ENCODE measurements at places on chromosomes 16 and 17.

GRCh38 chr17:83106913-83107655, 27.7 kb downstream of the METRNL start:
- DNase-seq: no peak

DNA sequence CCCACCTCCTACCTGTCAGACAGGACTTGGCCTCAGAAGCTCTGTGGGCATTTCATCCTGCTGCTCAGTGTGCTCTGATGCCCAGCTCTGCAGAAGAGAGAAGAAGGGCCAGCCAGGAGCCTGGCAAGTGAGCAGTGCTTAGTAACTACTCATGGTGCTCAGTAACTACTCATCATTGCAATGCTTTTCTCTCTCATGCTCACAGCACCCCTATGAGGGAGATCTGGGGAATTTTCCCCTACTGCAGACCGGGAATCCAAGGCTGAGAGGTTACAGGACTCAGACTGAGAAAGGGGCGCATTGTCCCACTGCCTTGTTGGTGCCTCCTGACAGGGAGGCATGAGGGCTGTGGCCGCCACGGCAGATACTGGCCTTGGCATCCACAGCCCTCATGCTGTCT, 261.1 kb downstream of the C16orf95 start:
- DNase-seq: no peak

GRCh38 chr17:8056232-8056975, 17.5 kb downstream of the ALOX15B start:
- no peak for DNase-seq

DNA sequence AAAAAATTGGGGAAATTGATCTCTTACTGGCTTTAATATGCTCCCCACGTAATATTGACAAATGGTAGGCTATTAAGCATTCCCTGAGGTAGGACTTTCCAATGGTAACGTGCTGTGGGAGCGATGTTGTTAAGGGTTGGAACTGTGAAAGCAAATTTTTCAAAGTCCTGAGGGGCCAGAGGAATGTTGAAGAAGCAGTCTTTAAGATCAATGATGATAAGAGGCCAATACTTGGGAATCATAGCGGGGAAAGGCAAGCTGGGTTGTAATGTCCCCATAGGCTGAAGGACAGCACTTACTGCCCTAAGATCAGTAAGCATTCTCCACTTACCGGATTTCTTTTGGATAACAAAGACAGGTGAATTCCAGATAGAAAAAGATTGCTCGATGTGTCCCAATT, 69.6 kb upstream of the ARL4D start:
- DNase-seq: no peak

- DNase-seq: no peak
Observed at GRCh38 chr16:82782715-82783251, 156.0 kb downstream of the CDH13 start.

- DNase-seq: no peak
Observed at GRCh38 chr16:4318451-4318910, 2.6 kb downstream of the GLIS2 start.

DNA sequence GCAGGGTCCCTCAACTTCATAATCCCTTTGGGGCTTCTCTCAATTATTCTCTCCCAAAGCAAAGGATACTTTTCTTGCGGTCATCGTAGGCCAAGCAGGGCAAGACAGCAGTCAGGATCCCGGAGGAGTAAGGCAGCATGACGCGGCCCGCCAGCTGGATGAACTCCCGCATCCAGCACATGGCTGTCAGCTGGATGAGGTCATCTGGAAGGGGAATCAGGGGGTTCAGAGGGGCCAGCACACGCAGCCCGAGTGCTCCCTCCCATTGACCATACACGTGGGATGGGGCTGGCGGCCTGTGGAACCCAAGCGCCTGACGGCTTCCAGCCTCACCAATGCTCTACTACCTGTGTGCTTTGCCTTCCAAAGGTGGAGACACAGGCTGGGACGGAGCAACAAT, 19.2 kb downstream of the VAC14 start:
- no peak for DNase-seq

GRCh38 chr16:88973007-88973410, 4.0 kb downstream of the CBFA2T3 start:
- no peak for DNase-seq

DNA sequence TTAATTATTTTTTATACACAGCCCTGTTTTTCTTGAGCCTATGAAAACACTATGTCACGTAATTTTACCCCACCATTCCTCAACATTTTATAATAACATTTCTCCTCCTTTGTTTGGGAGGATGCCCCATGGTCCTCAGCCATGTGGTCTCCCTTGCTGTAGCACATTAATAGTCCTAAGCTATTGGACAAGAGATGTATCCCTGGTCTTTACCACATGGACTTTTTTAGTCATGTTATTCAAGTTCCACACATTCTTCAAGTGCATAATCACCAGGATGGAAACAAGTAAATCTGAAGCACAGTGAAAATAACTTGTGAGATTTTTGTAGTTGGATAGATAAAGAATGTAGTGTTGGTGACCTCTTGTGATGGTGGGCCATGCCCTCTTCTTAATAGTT, 2.0 kb upstream of the KRTAP2-3 start:
- no peak for DNase-seq

- DNase-seq: no peak
Observed at GRCh38 chr17:71409712-71410111, 711.1 kb upstream of the SOX9 start.

- no peak for DNase-seq
Observed at GRCh38 chr17:29368926-29369325, 21.2 kb upstream of the TAOK1 start.

GRCh38 chr17:78648293-78648692, 71.1 kb upstream of the DNAH17 start:
- DNase-seq: no peak

GRCh38 chr17:75555679-75556153, 30.2 kb downstream of the LLGL2 start:
- DNase-seq: no peak

DNA sequence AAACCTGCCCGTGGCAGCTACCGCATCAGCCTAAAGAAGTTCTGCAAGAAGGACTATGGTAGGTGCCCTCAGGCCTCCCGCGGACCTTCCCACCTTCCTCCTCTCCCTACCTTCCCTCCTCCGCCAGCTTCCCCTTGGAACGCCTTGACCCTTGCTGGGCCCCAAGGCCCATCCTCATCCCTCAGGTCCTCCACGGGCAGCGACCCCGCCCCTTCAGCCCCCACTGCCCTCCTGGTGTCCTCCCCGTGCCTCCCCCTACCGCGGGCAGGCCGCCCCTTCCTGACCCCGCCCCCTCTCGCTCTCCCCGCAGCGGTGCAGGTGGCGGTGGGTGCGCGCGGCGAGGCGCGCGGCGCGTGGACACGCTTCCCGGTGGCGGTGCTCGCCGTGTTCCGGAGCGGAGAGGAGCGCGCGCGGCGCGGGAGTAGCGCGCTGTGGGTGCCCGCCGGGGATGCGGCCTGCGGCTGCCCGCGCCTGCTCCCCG, 1.4 kb upstream of the TBC1D24 start:
- no peak for DNase-seq
